ENCODE measurements at places on chromosomes 16 and 17. TPM values are rescaled to one million over a fixed set of nuclear protein-coding genes. Genes with fewer than 3 reads are reported as not detected.

The TBC1D3H gene
- total RNA-seq, result not detected

The CIAO2B gene
- total RNA-seq, result 134 TPM

The CPHXL2 gene
- total RNA-seq, result not detected

The ARL5C gene
- total RNA-seq, result not detected

The ABCC6 gene
- 0.24 TPM for total RNA-seq

The FADS6 gene
- not detected for total RNA-seq

The ALOX12B gene
- total RNA-seq, result 0.21 TPM

The FOXF1 gene
- not detected for total RNA-seq

The CMTM2 gene
- total RNA-seq, result not detected

Data from SK-MEL-5 (cell line).